ENCODE measurements at places on chromosomes 7 and 10.

GRCh38 chr7:27095897-27096767, at the start of gene HOXA1:
Gene HOXA1, minus strand, starts transcription at chr7:27096000. Its CDS starts 88 bp downstream, at chr7:27095912.
- DNase-seq: peak; percentile 91

DNA sequence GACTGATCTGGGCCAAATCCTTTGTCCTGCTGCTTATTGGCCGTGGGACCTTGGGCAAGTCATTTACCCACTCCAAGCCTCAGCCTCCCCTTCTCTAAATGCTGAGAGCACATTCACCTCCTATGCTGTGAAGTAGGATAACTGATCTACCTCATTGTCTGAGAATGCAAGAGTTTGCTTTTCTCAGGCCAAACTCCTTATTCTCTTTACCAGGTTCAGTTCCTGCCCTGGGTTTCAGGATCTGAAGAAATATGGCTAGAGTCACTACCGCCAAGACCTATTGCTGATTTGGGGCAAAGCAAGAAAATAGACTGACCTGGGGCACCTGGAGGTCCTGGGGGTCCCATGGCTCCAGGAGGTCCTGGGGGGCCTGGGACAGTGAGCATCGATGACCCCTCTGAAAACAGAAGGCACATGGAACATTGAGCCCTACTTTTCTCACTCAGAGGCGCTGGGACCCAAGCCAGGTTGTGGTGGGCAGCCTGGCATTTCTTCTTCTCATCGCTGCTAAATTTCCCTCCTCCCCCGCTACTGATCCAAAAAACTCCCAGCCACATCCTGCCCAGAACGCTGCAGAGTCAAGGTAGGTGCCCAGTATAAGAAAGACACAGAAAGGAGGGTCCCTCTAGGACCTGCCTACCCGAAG, 42.4 kb downstream of the COL17A1 start:
- DNase-seq: no peak

DNA sequence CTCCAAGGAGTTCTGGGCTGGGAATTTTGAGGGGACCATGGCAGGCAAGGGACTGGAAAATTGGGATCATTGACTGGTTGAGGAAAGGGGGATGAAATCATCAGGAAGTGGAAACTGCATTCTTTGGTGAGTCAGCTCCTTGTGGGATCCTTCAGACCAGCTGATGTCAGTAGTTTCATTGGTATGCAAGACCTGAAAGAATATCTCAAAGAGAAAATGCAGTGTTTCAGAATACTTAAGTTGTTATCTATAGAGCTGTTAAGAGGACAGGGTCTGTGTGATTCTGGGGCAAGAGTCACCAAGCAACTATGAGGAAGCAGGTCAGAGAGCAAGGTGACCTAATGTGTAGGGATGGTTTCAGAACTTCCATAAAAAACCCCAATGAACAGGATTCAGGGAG, 595.9 kb upstream of the AUTS2 start:
- DNase-seq: no peak

DNA sequence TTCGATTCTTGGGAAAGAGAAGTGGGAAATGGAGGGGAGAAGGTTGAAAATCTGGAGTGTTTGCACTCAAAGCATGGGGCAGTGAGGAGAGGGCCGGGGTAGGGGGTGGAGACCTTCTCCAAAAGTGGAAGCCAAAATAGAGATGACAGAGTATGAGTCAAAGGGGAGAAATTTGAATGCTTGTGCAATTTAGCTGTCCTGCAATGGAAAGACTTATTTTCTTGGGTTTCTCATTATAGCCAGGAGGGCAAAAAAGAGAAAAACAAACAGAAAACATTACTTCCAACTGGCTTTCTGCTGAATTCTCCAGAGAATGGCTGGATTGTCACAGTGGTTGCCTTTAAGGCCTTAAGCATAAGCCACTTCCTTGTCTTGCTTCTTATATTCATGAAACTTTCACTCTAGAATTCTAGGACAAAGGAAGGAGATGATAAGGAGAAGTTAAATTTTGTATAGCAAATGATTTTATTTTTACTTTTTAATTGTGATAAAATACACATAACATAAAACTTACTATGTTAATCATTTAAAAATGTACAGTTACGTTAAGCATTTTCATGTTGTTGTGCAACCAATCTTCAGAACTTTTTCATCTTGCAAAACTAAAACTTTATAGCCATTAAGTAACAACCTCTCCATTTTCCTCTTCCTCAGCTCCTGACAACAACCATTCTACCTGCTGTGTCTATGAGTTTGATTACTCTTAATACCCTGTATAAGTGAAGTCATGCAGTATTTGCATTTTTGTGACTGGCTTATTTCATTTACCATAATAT, 100.2 kb downstream of the GPR85 start:
- DNase-seq: no peak

DNA sequence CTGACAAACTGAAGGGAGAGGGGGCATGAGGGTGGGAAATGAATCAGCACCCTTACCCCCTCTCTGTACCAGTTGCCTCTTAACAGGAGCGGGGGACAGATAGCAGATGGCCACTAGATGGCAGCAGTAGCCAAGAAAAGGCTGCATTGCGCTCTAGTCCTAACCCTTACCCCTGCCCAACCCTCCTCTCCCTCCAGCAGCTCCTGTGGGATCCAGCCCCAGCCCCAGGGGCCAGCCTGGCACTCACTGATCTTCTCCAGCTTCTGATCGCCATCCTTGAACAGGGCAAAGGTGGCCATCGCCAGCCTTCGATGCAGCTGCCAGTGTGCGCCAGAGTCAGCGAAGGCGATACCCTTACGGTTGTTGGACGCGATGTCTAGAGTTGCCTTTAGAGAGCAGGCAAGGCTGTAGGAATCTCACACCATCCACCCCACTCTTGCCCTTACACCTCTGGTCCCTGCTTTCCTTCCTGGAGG, 2.2 kb downstream of the CYP17A1 start:
- peak; percentile 84 for DNase-seq

DNA sequence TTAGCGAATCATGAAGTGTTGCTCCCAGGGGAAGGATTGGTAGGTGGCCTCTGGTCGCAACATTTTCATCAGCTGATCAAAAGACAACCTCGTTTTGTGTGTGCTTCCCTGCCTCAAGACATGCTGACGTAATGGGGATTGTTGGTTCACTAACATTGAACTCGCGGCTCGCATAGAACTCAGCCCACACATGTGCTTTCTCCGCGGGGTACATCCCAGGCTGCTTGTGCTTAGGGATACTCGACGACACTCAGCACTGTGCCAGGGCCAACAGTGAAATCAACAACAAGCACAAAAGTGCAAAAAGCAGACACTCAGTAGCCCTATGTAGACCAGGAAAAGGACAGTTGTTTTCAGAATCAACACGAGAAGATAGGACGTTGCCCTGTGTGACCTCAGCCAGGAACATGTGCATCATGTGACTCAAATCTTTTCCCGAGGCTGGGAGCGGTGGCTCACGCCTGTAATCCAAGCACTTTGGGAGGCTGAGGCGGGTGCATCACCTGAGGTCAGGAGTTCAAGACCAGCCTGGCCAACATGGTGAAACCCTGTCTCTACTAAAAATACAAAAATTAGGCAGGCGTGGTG, 20.8 kb downstream of the WIPI2 start:
- DNase-seq: no peak

Data from left colon (tissue), 2 donors.